ENCODE measurements at places on chromosomes 1 and 21.

- DNase-seq = no peak
Measured at GRCh38 chr21:26553898-26554297, 19.2 kb downstream of the CYYR1 start.

- DNase-seq = no peak
Measured at GRCh38 chr1:170791941-170792340, 128.0 kb downstream of the PRRX1 start.

- no peak for DNase-seq
Measured at GRCh38 chr1:229736376-229736775, 110.3 kb downstream of the URB2 start.

GRCh38 chr1:46991083-46991923 is 32.2 kb upstream of the CYP4X1 start:
- no peak for DNase-seq

GRCh38 chr1:167196166-167196565 is 24.5 kb upstream of the POU2F1 start:
- no peak for DNase-seq

DNA sequence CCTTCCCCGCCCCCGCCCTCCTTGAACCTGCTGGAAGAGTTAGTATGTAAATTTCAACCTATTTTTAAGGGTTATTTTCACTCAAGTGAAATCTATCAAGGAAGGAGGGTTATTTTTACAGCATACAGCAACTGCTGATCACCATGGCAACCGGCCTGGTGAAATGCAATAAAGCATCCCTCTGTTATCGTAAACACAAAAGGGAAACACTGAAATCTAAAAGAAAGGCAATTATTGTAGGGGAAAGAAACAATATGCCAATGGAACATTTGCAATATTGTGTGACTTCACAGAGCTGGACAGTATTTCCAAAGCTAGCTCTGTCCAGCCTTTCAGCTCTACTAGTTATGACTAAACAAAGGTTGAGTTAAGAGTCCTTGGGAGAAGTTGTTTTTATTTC is 588.3 kb upstream of the PBX1 start:
- DNase-seq = no peak

DNA sequence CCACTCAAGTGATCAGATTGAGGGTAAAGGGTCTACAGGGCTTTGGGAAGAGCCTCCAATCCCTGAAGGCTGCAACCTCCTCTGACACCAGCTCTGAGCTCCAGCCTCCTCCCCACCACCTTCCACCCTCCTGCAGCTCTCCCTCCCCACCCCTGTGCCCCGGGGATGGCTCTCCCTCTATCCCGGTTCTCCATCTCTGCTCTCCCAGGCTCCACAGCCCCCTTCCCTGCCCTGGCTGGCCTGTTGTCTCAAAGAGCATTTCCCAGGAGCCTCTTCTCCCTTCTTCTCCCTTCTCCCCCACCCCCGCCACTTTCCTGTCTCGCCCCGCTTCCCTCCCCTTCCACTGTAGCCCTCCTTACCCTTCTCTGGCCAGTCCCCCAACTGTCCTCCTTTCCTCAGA is 1.1 kb downstream of the PLEKHA6 start:
- DNase-seq = no peak
